ELR (cell line): ENCODE measurements at places on chromosomes 16 and 17.

DNA sequence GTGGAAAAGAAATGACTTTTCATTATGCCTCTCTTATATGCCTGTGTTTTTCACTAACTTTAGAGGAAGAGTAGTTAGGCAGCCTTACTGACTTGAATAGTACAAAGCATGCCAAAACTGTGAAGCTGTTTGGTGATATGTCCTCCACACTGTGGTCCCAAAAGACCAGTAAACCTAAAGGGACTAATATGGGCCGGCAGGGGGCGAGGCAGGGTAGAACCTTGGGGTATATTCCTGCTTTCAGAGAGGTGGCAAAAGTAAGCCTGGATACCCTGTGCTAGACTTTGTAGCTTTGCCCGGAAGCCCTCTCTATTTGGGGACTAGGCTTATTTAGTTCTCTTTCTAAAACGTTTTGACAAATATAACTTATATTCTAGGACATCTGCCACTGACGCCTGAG is 36.5 kb upstream of the VWA3A start:
- DNase-seq: no peak

- DNase-seq: no peak
These were observed 224.7 kb downstream of the BCAS3 start for GRCh38 chr17:60902399-60902798.

- DNase-seq: no peak
These were observed 317.7 kb upstream of the HSBP1 start for GRCh38 chr16:83490073-83490472.

DNA sequence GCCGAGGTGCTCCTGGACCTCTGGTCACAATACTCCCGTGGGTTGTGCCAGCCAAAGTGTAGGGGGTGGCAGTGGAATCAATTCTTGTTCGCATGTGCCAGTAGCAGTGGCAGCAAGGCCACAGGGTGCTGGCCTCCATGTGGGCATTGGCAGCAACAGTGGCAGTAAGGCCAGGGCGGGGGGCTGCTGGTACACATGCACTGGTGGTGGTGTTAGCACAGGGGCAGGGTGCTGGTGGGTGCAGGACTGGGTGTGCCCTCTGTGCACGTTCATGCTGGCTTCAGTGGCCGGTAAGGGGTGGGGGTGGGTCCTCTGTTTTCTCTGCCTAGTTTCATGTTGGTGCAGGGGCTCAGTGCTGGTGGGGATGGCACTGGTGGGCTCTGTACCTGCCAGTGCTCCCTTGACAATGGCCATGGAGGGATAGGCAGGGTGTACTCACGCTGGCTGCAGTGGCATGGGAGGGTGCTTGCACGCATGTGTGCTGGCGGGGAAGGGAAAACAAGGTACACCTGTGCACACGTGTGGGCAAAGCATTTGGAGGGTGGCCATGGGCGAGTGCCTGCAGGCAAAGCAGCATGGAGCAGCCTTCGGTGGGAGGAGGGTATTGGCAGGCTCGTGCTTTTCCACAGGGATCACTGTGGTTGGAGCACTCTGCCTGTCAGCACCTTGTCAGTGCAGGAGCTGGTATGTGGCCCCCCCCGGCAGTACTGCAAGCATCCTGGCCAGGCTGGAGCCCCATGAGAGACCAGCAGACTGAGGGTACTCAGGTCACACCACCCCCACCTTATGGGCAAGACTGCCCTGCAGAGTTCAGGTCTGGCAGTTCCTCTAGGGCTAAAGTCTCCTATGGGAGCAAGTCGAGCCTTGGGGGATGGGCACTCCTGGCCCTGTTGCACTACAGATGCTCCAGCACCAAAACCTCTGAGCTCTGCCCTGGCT is 35.8 kb downstream of the NF1 start:
- DNase-seq: no peak

DNA sequence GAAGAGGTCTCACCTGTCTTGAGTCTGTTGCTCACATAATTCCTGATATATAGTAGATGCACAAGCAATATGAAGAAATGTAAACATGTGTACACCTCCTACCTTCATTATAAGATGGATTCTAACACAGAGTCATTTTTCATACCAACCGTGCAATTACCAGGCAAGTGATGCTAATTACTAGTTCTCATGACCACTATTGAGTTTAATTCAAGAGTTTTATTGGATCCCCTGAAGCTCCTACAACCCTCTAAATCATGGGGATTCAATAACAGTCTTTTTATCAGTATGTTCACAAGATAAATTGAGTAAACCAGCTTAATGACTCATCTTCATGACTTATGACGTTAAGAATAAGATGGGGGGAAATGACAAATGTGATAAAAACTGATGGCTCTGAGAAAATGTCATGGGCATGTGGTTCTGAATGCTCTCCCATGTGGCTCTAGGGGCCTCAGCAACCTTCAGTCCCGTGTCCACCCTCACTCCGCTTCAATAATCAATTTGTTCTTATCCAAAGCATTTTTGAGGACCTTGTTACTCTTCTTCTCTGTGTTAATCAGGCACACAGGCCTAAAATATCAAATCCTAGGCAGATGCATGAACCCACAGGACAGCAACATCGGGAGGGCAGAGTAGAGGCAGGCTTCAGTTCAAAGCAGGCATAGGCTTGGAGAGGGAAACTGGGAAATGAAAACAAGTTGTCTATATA is 42.8 kb downstream of the PRAC1 start:
- peak; percentile 46 for DNase-seq

- DNase-seq: no peak
These were observed 51.4 kb downstream of the WSB1 start for GRCh38 chr17:27345141-27345904.
